ENCODE measurements at places on chromosomes 1 and 21.

GRCh38 chr1:23224739-23225648 lies 7.7 kb upstream of the HTR1D start:
- no peak for DNase-seq

DNA sequence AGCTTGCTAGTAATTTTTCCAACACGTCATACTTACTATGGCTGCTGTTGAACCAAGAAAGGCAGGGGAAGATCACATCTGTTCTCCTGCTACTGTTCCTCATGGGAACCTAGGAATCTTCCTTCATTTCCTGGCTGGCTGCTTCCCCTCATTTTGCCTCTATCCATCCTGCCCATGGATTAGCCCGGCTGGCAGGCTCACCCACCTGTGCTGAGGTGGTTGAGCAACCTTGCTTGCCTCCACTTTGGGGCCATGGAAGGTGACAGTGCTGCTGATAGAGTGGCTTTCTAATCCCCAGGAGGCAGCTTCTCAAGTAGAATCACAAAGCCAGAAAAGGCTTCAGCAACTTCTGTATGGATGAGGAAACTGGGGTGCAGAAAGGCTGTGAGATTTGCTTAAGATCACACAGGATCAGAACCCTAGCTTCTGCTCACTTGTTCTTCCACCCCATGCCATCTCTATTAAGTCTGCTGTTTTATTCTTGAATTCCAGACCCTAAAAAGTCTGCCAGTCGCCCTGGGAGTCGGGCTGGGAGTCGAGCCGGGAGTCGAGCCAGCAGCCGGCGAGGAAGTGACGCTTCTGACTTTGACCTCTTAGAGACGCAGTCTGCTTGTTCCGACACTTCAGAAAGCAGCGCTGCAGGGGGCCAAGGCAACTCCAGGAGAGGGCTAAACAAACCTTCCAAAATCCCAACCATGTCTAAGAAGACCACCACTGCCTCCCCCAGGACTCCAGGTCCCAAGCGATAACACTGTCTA lies 6.2 kb upstream of the BMP8A start:
- DNase-seq = no peak

- DNase-seq = no peak
Observed at GRCh38 chr1:44723496-44724295, 7.3 kb downstream of the RNU5D-1 start.

- no peak for DNase-seq
Observed at GRCh38 chr1:54126271-54126815, 26.5 kb downstream of the CDCP2 start.

- DNase-seq = no peak
Observed at GRCh38 chr1:34361781-34362357, 185.2 kb downstream of the C1orf94 start.

- no peak for DNase-seq
Observed at GRCh38 chr1:55358581-55358980, 143.4 kb upstream of the USP24 start.

GRCh38 chr1:234518876-234519275 lies 39.9 kb upstream of the TARBP1 start:
- DNase-seq = no peak

GRCh38 chr1:156859523-156860112 lies 701 bp upstream of the INSRR start:
- DNase-seq = peak; percentile 73

GRCh38 chr1:244349581-244350001 lies 102.1 kb downstream of the ADSS2 start:
- no peak for DNase-seq

GRCh38 chr1:247407180-247407616 lies 8.8 kb upstream of the NLRP3 start:
- no peak for DNase-seq

GRCh38 chr1:209064850-209065706 lies 518.4 kb upstream of the CAMK1G start:
- DNase-seq = no peak

DNA sequence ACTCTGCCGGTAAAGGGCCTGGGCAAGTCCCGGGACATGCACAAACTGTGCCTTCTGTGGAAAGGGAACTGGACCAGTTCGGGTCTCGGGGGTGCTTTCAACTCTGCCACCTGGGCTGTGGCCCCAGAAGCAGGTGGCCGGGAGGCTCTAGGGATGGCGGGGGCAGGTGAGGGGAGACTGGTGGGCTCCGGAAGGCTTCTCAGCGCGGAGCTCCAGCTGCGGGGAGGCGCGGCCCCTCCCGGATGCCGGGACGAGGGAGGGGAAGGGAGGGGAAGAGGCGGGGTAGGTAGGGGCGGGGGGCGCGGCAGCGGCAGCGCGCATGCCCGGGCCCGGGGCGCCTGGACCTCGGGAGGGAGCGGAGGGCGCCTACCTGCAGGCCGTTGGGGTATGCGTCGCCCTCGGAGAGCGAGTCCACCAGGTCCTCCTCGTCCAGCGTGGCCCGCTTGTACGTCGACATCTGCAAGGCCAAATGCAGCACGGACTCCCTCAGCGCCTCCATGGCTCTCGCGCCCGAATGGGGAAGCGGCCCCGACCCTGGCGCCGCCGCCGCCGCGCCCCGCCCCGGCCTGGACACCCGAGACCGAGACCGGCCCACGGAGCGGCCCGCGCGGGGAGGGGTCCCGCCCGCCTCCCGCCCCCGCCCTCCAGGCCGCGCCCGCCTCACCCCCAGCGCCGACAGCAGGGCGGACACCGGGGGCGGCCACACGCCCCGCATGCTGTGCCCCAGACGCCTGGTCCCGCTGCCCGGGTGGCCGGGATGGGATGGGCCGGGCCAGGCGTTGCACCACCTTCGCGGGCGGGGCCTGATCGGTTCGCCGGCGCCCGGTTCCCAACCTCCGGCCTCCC lies at the start of gene ECE1:
Gene ECE1, minus strand, starts transcription at position 764 of the 846 bp plus-strand sequence. Its CDS starts 49 bp downstream, at position 715.
- peak; percentile 65 for DNase-seq

GRCh38 chr1:153384958-153385580 lies 5.8 kb downstream of the S100A8 start:
- DNase-seq = no peak

- DNase-seq = no peak
Observed at GRCh38 chr1:156226116-156226538, 13.3 kb downstream of the PMF1 start.

GRCh38 chr1:231921646-231922345 lies 295.2 kb downstream of the DISC1 start:
- no peak for DNase-seq

DNA sequence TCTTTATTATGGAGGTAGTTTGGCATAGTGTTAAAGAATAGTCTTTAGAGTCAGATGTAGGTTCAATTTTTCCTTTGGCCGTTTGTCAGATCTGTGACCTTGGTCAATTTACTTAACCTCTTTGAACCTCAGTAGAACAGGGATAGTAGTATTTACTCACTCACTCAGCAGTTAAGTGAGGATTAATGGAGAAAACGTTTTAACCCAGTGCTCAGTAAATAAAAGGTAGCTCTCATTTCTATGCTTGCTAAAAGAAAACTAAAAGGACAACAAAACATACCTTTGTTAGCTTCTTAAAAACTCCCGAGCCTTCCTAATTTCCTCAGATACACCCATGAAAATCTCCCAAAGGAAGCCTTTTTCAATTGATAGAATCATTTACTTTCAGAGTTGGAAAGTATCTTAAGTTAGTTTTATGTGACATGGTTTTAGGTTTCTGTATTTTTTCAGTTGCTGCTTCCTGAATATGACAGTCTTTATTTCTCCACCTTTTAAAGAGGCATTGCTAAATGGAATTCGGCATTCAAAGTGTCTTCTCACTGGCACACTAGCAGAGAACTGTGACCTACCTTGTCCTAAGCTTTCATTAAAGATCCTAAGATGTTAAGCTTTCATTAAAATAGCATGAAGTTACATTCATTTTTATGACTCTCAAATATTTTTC lies 7.8 kb downstream of the ABCD3 start:
- peak; percentile 89 for DNase-seq

- DNase-seq = peak; percentile 86
Observed at GRCh38 chr21:41953831-41954653, at the start of gene C2CD2. C2CD2 (minus strand) TSS chr21:41954018; CDS start chr21:41953648, 370 bp downstream.

- no peak for DNase-seq
Observed at GRCh38 chr1:206768472-206769303, 1.9 kb upstream of the IL19 start.

DNA sequence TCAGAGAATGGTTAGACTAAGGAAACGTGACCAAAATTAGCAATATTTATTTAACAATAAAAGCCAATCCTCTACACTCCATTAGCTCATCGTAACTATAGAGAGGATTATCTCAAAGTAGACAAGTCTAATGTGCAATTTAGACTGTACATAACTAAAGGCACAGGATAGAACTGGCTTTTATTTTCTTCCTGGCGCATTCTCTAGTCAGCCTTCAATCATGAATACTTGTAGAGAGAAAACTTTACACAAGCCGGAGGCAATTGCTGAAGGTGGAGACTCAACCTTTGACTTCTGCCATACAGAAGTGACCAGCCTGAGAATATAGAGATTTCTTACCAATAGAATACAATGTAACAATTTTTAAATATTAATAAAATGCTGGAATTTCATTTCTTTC lies 777.9 kb downstream of the LTN1 start:
- no peak for DNase-seq

- no peak for DNase-seq
Observed at GRCh38 chr1:170498876-170499275, 33.1 kb upstream of the GORAB start.

- DNase-seq = no peak
Observed at GRCh38 chr1:179813626-179814545, 63.7 kb downstream of the TOR1AIP2 start.

DNA sequence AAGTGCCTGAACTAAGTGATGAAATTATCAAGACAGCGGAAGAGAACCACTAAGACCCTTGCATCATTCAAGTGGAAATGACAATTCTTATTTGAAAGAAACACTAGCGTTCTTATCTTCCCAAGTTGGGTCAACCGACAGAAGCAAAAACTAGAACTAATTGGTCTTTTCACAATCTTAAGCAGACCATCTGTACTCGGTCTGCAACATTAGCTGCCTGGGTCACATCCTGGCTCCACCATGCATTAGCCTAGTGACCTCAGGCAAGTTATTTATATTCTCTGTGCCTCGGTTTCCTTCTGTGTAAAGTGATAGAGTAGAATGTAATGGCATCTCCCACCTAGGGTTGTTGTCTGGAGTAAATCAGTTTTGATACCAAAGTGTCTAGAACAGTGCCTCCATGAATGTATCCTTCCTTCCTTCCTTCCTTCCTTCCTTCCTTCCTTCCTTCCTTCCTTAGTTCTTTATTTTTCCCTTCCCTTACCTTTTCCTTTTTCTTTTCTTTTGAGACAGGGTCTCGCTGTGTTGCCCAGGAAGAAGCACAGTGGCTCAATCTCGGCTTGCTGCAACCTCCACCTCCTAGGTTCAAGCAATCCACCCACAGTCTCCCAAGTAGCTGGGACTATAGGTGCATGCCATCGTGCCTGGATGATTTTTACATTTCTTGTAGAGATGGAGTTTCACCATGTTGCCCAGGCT lies 6.0 kb downstream of the COLGALT2 start:
- DNase-seq = no peak

GRCh38 chr1:51443555-51443954 lies 75.5 kb downstream of the EPS15 start:
- DNase-seq = no peak

- no peak for DNase-seq
Observed at GRCh38 chr1:16392740-16393569, 25.9 kb downstream of the SZRD1 start.

DNA sequence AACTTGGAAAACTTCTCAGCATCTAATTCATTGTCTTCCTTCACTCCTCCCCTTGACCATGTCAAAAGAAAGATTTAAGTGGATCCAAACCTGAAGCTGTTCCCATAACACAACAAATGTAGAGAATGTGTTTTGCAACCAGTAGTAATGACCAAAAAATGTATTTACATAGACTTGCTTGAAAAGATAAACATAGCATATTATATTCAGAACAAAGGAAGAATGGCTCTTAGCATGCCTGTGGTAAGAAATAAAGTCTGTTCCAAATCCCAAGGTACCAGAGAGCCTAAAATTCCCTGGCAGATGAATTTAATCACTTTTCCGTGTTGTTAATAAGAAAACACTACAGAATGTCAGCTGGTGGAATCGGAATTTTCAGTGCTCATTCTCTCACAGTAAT lies 36.8 kb downstream of the FMO3 start:
- DNase-seq = no peak

DNA sequence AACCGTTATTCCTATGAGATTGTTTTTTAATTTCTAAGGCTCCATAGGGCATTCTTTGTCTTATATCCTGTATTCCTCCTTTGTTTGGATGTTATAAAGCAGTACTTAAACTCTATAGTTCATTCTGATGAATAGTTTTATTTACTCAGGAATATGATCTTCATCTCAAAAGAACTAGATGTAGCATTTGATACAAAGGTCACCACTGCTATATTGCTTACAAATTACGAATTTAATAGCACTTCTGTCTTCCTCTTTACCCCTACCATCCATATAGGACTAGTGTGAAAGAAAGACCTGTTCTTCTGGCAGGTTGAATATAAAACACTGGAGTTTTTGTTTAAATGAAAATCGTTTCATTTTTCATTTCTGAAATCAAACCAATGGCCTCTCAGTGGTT lies 468.1 kb upstream of the CXADR start:
- DNase-seq = peak; percentile 10

DNA sequence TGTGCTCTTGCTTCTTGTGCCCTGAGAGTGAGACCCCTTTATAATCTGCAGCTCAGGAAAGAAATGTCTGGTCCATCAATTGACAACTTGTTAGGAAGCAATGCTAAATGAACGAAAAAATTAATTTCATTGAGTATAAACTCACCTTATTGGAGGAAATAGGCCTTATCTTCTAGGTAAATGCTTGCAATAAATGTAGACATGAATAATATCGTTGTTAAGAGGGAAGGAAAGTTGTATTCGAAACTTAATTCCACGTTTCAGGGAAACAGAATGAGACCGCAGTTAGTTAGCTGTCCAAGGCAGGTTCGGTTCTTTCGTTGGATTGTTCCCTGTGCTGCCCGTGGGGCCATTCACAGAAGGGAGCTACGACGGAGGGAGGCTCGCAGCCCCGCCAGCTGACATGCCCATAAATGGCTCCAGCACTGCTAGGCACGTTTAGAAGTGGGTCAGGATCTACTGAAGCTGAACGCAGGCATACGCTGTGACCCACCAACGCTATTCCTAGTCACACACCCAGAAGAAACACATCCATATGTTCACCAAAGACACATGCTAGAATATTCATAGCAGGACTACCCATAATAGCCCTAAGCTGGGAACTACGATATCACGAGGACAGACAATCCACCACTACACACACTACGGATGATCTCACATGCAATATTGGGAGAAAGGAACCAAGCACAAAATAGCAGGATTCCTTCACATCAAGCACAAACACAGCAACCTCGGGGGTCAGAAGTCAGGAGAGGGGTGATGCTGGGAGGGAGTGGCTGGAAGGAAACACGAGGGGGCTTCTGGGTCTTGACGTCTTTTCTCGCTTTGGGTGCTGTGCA lies 56.2 kb upstream of the LBR start:
- no peak for DNase-seq

- no peak for DNase-seq
Observed at GRCh38 chr1:229264068-229264467, 6.8 kb upstream of the RAB4A start.

GRCh38 chr1:1429671-1430073 lies 5.8 kb upstream of the VWA1 start:
- peak; percentile 70 for DNase-seq

GRCh38 chr1:20367626-20368025 lies 77.0 kb downstream of the VWA5B1 start:
- DNase-seq = no peak

- peak; percentile 80 for DNase-seq
Observed at GRCh38 chr1:13749543-13750341, 49.8 kb downstream of the PRDM2 start.

GRCh38 chr1:10753299-10753698 lies 43.1 kb downstream of the CASZ1 start:
- DNase-seq = no peak

GRCh38 chr1:101205457-101205856 lies 31.4 kb upstream of the S1PR1 start:
- no peak for DNase-seq
